IMR-90 (cell line): ENCODE measurements at places on chromosomes 1 and 21. TPM values are rescaled to one million over a fixed set of nuclear protein-coding genes. Genes with fewer than 3 reads are reported as not detected.

Gene BGLAP
- total RNA-seq: not detected in 2 replicates

Gene LHX8
- total RNA-seq: not detected in 2 replicates

Gene AGMAT
- 0.18 and 0.28 TPM in 2 replicates for total RNA-seq

Gene ADAMTS1
- 106 and 116 TPM in 2 replicates for total RNA-seq

Gene PAX7
- total RNA-seq: not detected in 2 replicates

Gene RAB25
- total RNA-seq: not detected in 2 replicates

Gene B4GALT3
- total RNA-seq: 11.4 and 19.9 TPM in 2 replicates

Gene CNTN2
- total RNA-seq: 0.28 TPM in 1 of 2 replicates, not detected in the other

Gene MSH4
- under 0.01 TPM in 2 replicates for total RNA-seq

Gene RNU1-2
- under 0.01 TPM in 2 replicates for total RNA-seq

Gene FAM89A
- total RNA-seq: 6.8 and 7.5 TPM in 2 replicates

Gene ERVH48-1
- under 0.01 TPM in 1 of 2 replicates, not detected in the other for total RNA-seq

Gene C4BPB
- not detected in 2 replicates for total RNA-seq

Gene KLHDC9
- total RNA-seq: 0.18 TPM in 1 of 2 replicates, not detected in the other

Gene IQCC
- total RNA-seq: 1.9 and 2.2 TPM in 2 replicates

Gene CLDN17
- not detected in 2 replicates for total RNA-seq

Gene CRP
- not detected in 2 replicates for total RNA-seq

Gene ALPL
- total RNA-seq: 0.54 and 0.56 TPM in 2 replicates

Gene PEX19
- total RNA-seq: 43.3 and 67.7 TPM in 2 replicates

Gene FCRL6
- total RNA-seq: not detected in 2 replicates

Gene PROX1
- total RNA-seq: under 0.01 and 0.28 TPM in 2 replicates

Gene TMPRSS3
- not detected in 2 replicates for total RNA-seq

Gene AIM2
- total RNA-seq: not detected in 2 replicates

Gene CZIB
- total RNA-seq: 37.5 and 41.0 TPM in 2 replicates

Gene C1orf141
- not detected in 2 replicates for total RNA-seq

Gene AADACL4
- not detected in 2 replicates for total RNA-seq

Gene CD34
- total RNA-seq: under 0.01 TPM in 1 of 2 replicates, not detected in the other

Gene LCE1A
- total RNA-seq: not detected in 2 replicates

Gene TMEM39B
- total RNA-seq: 4.4 and 6.5 TPM in 2 replicates

Gene SLC9C2
- total RNA-seq: not detected in 2 replicates

Gene SUSD4
- total RNA-seq: 1.1 and 2.7 TPM in 2 replicates

Gene CHD1L
- total RNA-seq: 47.5 and 51.7 TPM in 2 replicates

Gene DENND2C
- 2.2 and 3.1 TPM in 2 replicates for total RNA-seq

Gene WDR64
- total RNA-seq: not detected in 2 replicates

Gene ST3GAL3
- 10.3 and 12.0 TPM in 2 replicates for total RNA-seq

Gene S100A14
- not detected in 2 replicates for total RNA-seq

Gene FAM167B
- 0.18 TPM in 1 of 2 replicates, not detected in the other for total RNA-seq

Gene HTR1D
- total RNA-seq: under 0.01 and 0.18 TPM in 2 replicates

Gene AKNAD1
- 0.18 and 0.28 TPM in 2 replicates for total RNA-seq

Gene S100A7A
- total RNA-seq: not detected in 2 replicates

Gene RBP7
- total RNA-seq: not detected in 2 replicates

Gene DEPDC1
- total RNA-seq: 14.7 and 32.5 TPM in 2 replicates

Gene PKLR
- total RNA-seq: not detected in 2 replicates

Gene SGIP1
- 27.1 and 43.6 TPM in 2 replicates for total RNA-seq

Gene ATXN7L2
- total RNA-seq: 1.3 and 1.7 TPM in 2 replicates
